Bone marrow (tissue), 2 donors: ENCODE measurements at places on chromosomes 3 and 15.

DNA sequence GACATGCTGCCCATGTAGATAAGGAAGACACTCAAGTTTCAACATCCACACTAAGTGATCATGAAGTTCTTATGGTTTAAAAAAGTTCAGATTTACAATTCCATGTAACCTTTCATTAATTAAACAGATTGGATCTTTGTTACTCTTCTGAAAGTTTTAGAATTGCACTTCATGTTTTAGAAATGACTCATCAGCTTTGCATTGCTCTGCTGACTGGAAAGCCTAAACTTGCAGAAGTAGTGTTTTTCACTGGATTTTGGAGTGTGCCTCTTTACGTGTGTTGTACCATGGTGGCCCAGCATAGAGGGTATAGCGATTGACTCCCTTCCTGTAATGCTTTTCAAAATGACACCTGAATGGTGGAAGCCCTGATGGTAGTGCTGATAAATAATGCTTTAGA lies 157.9 kb downstream of the BBX start:
- DNase-seq = no peak

DNA sequence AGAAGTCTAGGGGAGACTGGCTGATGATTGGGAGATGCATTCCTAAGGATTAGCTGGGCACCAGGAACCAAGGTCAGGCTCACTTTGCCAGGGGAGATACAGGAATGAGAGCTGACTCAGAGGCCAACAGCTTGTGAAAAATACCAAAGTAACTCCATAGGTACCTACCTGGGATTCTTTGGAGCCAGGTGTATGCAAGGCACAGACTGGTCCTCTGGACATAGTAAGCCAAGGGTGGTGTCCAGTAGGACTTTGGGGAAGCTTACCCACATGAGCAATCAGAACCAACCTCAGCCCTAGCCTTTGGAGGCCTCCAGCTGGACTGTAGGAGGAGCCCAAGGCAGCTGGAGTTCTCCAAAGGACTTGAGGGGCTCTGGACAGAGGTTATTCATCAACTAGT lies 47.5 kb downstream of the CRYGS start:
- no peak for DNase-seq

GRCh38 chr3:66336333-66336766 lies 115.5 kb downstream of the SLC25A26 start:
- no peak for DNase-seq

- no peak for DNase-seq
Observed at GRCh38 chr3:88595026-88595425, 445.3 kb downstream of the C3orf38 start.

GRCh38 chr15:58477170-58477569 lies 45.4 kb downstream of the LIPC start:
- DNase-seq = no peak

DNA sequence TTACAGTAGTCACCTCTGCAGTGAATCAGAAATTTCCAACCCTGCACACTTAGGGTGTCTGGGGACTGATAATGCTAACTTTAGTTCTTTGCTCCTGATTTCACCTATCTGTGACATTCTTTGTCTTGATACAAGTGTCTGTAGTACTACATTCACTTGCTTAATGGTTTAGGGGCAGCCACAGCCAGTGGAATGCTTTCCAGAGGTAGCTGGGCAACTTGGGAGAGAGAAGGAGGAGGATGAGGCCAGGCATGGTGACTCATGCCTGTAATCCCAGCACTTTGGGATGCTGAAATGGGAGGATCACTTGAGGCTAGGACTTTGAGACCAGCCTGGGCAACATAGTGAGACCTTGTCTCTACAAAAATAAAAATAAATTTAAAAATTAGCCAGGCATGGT lies 8.5 kb downstream of the BAHD1 start:
- no peak for DNase-seq

GRCh38 chr15:70057931-70058641 lies 39.6 kb downstream of the TLE3 start:
- no peak for DNase-seq

GRCh38 chr15:36039996-36040572 lies 494.1 kb upstream of the DPH6 start:
- DNase-seq = no peak

GRCh38 chr3:128624526-128625138 lies 26.0 kb downstream of the RPN1 start:
- no peak for DNase-seq

GRCh38 chr3:149377408-149378364 lies at the start of gene TM4SF1:
TSS of gene TM4SF1 (minus strand) at chr3:149377649. CDS start at chr3:149377547, 102 bp downstream.
- DNase-seq = peak; percentile 84

DNA sequence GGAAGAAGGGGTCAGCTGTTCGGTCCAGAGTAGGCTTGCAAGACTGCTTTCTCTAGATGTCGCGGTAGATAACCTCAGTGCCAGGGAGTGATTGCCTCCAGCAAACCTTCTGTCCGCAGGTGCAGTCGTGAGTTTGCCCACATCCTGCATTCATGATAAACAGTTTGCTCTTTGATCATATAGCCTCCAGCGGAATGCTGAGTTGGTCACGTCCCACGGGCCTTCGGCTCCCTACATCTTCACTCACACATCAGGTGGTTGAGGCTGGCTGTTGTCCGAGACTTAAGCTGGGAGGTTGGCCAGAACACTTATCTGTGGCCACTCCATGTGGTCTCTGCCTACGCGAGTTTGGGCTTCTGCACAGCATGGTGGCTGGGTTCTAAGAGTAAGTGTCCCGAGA lies 62.1 kb upstream of the NR2C2 start:
- DNase-seq = no peak

DNA sequence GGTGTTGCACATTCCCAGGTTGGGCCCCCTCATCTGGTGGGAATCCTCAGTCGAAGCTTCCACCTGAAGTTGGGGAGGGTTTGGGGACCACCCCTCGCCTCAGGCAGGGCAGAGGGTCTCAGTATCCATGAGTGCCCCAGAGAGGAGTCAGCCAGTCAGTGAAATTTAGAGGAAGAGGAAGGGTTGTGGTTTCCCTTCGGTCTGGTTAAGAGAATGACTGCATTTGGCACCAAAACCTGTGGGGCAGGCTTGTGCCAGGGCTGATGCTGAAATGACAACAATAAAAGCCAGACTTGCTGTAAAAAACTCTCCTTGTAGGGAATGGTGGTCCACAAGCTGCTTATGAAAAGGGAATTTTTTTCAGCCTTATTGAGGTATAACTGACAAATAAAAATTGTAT lies 22.6 kb downstream of the LMCD1 start:
- no peak for DNase-seq

- DNase-seq = no peak
Observed at GRCh38 chr3:24495326-24495994, 810 bp upstream of the THRB start.

DNA sequence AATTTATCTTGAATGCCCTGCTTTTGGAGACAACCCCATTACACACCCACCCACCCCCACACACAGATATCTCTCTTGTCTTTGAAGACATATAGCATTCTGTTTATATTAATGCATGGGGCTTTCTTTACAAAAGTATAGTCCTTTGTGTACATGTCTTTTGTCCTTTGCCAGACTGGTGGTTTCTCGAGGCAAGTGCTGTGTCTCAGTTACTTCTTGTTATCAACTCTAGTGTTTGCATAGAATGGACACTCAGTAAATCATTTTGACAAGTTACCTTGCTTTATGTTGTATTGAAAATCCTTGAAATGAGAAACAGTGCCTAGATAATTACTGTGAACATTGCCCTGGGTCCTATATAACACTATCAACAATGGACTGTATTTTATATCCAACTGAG lies 33.9 kb downstream of the KBTBD8 start:
- no peak for DNase-seq

GRCh38 chr15:31308185-31308639 lies 18.4 kb upstream of the KLF13 start:
- DNase-seq = no peak

DNA sequence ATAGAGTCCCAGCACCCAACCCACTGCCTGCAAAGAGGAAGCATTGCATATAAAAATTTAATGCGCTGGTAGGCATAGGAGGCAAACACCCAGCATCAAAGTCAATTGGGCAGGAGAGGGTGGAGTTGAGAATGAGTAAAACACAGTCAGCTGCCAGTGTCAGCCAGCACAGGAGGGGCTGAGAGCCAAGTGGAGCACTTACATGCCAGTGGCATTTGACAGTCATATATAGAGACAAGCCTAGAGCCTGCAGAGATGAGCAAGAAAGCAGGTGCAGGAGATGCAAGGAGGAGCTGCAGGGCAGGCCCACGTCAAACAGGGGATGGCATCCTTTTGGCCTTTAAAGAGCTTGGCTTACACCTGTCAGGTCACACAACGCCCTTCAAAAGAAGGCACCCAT lies 27.6 kb upstream of the ZFAND6 start:
- no peak for DNase-seq

GRCh38 chr3:3353153-3353552 lies 173.7 kb upstream of the CRBN start:
- no peak for DNase-seq

DNA sequence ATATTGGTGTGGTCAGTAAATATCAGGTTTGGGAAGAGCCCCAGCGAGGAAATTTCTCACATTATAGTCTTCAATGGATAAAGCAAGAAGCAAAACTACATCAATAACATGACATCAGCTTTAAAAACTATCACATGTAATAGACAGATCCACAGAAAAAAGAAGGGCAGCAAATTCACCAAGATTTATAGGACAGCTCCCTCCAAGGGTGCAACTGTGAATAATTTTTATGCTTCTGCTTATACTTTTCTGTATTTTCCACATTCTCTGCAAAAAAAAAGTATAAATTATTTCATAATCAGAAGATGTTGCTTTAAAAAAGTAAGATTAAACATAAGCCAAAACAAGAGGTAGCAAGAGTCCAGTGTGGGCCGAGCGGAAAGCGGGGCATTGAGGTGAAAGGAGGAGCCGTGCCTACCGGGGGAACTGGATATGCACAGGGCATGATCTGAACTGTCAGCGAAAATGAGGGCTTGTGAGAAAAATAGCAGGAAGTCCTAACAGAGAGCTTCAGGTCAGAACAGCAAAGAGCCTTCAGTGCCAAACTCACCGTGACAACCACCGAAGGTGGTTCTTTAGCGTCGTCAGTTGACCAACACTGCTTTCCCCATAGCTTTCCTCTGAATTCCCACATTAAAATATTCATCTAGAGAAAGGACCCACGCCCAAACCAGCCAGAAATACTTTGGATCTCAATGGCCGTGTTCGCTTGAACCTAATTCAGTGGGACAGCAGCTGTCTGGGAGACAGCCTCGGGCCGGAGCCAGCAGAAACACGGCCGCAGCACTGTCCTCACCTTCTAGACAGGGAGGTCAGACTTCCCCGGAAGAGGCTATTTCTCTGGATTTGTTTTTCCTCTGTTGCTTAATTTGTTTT lies 59.8 kb downstream of the FAM174B start:
- no peak for DNase-seq

- DNase-seq = no peak
Observed at GRCh38 chr15:52098323-52098722, 14.3 kb downstream of the BCL2L10 start.

DNA sequence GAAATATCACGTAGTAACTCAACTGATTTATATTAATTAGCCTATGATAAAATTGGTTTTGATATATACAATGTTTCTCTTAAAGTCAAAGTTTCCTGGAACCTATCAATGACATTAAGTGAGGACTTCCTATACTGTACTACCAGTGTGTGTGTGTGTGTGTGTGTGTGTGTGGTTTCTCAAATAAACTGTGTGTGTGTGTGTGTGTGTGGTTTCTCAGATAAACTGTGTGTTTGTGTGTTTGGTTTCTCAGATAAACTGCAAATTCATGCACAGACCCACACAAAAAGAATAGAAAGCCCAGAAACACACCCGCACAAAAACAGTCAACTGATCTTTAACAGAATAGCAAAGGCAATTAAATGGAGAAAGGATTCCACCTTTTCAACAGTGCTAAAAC lies 14.5 kb upstream of the WDR5B start:
- no peak for DNase-seq

- DNase-seq = no peak
Observed at GRCh38 chr3:197899833-197900478, 50.0 kb upstream of the RPL35A start.

GRCh38 chr3:138945709-138946662 lies 951 bp downstream of the FOXL2 start:
- no peak for DNase-seq

DNA sequence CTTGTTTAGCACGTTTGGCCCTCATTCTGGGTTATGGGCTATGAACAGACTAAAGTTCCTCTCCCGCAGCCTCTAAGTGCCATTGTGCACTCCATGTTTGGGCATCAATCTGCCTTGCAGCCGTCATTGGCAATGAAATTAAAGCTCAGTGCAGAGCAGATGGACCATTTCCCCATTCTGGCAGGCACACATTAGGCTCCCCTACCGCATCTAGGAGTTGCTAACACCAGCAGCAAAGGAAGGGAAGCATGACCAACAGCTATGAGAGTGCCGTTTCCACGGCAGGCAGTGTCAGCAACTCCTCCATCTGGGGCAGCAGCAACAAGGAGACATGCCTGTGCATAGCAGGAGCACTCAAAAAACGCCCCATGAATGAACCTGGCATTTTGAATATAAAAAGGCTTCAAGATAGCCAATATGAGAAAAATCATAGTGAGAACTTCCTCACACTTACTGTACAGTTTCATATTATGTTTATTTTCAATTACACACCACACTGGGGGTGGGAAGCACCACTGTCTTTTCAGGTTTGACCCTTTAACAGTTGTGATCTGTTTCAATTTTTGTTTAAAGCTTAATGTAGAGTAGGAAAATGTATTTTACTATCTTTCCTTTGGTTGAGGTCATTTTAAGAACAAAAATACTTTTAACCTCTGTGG lies 218.7 kb downstream of the KCNMB2 start:
- DNase-seq = no peak

- DNase-seq = no peak
Observed at GRCh38 chr3:27429909-27430308, 54.3 kb downstream of the SLC4A7 start.

- peak; percentile 47 for DNase-seq
Observed at GRCh38 chr3:161081633-161082032, 23.5 kb downstream of the B3GALNT1 start.

GRCh38 chr15:55108858-55109518 lies 87.8 kb downstream of the RSL24D1 start:
- peak; percentile 66 for DNase-seq

GRCh38 chr15:68631601-68632051 lies 52.8 kb downstream of the CORO2B start:
- DNase-seq = no peak

GRCh38 chr3:196203846-196204245 lies 7.4 kb downstream of the ZDHHC19 start:
- DNase-seq = no peak

GRCh38 chr3:110821586-110821985 lies 250.0 kb upstream of the NECTIN3 start:
- no peak for DNase-seq

GRCh38 chr15:76289582-76289981 lies 21.7 kb downstream of the ETFA start:
- DNase-seq = no peak

- DNase-seq = no peak
Observed at GRCh38 chr3:6066397-6066796, 794.5 kb upstream of the GRM7 start.

GRCh38 chr3:79203144-79203519 lies 564.7 kb downstream of the ROBO1 start:
- DNase-seq = no peak

DNA sequence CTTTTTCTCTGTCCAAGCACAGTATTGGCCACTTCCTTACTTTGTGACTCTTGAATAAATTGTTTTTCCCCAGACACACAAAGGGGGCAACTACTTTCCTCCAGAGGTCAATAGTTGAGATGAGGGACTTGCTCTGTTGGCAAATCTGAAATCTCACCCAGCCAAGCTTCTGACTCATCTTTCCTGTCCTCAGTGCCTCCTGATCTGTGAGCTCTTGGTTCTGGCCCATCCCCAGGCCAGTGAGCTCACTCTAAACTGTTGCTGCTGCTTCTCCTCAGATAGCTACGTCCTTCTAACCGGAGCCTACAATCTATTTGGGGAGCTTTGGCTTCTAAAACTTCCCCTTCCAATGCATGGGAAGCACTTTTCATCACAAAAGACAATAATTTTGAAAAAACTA lies 50.0 kb upstream of the NMD3 start:
- DNase-seq = no peak
